Substantia nigra (tissue), 51 donors: ENCODE measurements at places on chromosomes 2 and 18.

DNA sequence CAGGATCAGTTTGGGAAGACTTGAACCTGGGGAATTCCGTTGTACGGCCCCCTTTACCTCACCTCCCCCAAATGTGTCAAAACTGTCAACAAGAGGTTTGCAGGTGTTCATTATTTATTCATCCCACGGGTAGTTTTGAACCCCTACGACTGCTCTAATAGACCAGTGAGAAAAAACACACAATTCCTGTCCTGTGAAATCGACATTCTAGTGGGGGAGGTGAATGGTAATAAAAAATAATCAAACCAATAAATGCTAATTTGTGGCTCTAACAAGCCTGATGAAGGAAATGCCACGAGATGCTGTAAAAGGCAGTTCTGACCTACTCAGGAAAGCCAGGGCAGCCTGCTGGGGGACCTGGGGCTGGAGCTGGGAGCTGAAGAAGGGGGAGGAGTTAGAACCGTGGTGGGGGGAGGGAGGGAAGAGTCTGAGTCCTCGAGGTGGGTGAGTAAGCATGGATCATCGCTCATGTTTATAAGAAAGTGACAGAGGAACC is 463 bp upstream of the DNAJB2 start:
- no peak for DNase-seq

DNA sequence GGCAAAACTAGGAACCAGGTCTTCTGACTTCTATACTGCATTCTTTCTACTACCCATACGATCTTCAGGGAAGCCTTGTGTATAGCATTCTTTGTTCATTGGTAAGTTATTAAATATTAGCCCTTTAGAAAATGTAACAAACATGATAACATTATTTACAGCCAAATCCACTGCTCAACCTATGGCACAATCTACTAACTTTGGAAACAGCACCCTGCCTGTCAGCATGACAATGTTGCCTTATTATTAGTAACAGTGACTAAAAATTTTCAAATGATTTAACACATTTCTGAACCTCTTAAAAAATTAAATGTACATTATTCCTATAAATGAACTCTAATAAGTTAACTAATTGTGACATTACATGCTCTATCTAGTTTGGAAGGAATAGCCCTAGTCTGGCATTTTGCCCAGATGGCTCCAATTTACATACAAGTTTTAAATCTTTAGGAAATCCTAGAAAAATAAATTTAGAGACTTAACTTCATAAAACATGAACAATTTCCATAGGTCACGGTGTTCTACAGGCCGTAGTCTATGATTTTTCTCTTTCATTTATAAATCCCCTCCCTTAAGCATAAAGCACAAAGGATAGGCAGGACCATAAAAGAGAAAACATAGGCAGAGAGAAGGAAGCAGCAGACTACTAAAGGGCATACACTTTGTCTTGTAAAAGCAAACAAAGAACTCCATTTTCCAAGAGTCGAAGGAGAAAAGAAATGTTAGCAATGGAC is 33.7 kb downstream of the YES1 start:
- DNase-seq = no peak

DNA sequence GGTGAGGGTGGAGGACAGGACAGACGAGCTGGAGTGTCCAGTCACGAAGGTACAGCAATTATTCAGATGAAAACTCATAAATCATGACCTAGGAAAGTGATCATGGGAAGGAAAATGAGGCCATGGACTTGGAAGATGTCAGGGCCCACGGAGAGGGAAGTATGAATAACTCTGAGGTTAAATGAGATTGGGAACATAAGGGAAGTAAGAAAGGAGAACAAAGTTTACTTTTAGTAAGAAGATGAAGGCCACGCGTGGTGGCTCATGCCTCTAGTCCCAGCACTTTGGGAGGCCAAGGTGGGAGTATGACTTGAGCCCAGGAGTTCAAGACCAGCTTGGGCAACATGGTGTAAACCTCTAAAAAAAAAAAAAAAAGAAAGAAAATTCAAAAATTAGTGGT is 56.2 kb downstream of the AQP4 start:
- DNase-seq = no peak

DNA sequence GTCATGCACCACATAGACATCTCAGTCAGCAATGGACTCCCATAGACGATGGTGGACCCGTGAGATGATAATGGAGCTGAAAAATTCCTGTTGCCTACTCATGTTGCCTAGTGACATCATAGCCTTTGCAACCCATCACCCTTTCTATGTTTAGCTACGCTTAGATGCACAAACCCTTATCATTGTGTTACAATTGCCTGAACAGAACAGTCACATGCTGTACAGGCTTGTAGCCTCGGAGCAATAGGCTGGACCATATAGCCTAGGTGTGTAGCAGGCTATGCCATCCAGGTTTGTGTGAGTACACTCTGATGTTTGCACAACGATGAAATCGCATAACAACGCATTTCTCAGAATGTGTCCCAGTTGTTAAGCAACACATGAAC is 221.6 kb downstream of the ALPK2 start:
- DNase-seq = no peak

- no peak for DNase-seq
Observed at GRCh38 chr2:223027442-223027841, 24.5 kb upstream of the KCNE4 start.

GRCh38 chr2:204110751-204111516 is 174.4 kb downstream of the ICOS start:
- no peak for DNase-seq

DNA sequence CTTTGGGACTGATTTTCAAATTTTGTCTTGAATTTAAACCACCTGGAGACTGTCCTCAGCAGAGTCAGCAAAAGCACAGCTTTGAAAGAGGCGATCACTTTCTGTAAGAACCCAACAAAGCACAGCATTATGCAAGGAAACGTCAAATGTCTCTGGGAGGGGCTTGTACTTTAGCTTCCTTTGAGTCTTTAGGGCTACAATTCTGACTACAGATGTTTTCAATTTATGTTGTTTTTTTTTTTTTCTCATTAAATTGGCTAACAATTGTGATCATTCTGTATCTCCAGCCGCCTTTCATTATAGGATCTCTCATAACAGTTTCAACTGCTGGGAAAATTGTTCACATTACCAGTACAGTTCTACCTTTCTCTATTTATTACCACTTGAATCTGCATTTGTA is 48.3 kb downstream of the COL3A1 start:
- no peak for DNase-seq

GRCh38 chr2:220393711-220394110 is 766.3 kb downstream of the SLC4A3 start:
- DNase-seq = no peak

GRCh38 chr18:55744206-55744605 is 156.2 kb upstream of the TCF4 start:
- DNase-seq = no peak

DNA sequence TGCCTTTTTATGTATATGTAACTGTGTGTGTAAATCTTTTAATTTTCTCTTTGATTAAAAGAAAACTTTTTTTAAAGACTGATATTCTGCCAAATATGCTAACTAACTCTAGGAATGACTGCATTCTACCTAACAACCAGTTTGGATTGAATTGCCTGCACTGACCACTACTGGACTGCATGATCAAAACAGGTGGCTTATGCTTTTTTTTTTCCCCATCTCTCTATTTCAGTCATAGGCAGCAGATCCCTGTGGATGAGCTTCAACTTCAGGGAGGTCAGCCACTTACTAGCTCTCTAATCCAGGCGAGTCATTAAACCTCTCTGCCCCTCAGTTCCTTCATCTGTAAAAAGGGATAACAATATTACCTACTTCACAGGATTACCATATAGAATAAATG is 138.6 kb upstream of the SERTAD2 start:
- no peak for DNase-seq

GRCh38 chr2:189188115-189188805 is 8.7 kb upstream of the COL5A2 start:
- no peak for DNase-seq

DNA sequence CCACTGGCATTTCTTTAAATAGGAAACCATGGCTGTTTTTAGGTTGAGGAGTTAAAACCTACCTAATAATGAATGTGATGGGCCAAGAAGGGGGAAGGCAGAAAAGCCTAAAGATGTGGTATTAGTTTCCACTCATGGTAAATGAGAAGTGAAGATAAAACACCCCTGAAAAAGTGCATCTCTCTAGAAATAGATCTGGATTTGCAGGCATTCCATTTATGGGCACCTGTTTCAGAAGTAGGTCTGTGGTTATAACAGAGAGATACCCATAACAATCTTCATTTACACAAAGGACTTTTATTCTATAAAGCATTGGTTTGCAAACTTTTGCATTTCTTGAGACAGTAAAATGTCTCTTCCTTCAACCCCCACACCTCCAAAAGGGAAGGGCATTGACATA is 62.1 kb downstream of the PRKCE start:
- no peak for DNase-seq

GRCh38 chr2:178913049-178913441 is 105.8 kb upstream of the TTN start:
- no peak for DNase-seq

- DNase-seq = no peak
Observed at GRCh38 chr2:35251156-35251555, 1104.4 kb upstream of the CRIM1 start.

DNA sequence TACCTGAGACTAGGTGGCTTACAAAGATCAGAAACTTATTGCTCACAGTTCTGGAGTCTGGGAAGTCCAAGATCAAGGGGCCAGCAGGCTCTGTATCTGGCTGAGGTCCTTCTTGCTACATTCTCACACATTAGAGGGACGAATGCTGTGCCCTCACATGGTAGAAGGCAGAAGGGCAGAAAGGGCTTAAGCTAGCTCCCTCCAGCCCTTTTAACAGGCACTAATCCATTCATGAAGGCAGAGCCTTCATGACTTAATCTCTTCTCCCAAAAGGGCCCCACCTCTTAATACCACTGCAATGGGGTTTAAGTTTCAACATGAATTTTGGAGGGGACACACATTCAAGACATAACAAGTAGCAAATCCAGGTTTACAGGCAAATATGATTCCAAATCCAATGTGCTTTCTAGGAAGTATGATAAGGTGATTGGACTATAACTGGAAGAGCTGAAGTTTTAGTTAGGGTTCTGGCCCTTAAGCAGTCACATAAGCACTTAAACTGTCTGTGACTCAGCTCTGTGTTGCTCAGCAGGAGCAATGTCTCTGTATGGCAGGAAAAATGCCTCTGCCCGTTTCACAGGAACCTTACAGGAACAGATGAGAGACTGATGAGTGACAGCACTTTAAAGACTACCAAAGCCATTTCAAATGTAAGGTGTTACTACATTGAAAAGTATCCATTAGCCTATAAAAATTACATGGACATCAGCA is 119.6 kb upstream of the PTPRM start:
- no peak for DNase-seq

DNA sequence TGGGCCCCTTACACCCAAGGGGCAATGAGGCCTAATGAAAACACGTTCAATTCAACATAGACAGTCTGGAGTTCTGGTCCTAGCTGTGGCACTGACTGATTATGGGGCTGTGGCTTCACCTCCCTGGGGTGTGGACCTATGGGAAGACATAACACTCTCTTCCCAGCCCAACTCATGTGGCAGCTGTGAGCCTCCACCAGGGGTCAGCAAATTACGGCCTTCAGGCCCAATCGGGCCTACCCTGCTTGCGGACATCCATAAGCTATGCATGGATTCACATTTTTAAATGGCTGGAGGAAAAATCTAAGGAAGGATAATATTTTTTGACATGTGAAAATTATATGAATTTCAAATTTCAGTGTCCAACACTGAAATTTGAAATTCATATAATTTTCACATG is 101.3 kb downstream of the LOXHD1 start:
- DNase-seq = peak; percentile 34

DNA sequence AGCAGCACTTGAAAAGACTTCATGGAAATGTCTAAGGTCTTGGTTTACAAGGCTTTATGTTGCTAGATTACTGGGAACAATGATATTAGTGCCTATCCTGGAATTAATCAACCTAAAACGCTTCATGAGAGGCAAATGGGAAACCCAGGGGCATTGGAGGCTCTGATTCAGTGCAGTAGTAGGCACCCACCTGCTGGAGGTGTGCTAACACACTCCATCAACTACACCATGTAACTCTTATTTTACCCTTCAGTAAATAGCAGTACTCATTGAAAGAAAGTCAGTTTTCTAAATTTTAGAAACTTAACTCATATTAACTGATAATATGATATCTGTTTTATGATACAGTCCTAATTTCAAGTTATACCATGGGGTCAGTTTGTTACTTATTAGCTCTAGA is 17.4 kb upstream of the HNRNPA3 start:
- DNase-seq = no peak

- no peak for DNase-seq
Observed at GRCh38 chr2:217478831-217479455, 523.9 kb downstream of the TNS1 start.

GRCh38 chr2:197212344-197213262 is 98.0 kb downstream of the ANKRD44 start:
- peak; percentile 17 for DNase-seq

DNA sequence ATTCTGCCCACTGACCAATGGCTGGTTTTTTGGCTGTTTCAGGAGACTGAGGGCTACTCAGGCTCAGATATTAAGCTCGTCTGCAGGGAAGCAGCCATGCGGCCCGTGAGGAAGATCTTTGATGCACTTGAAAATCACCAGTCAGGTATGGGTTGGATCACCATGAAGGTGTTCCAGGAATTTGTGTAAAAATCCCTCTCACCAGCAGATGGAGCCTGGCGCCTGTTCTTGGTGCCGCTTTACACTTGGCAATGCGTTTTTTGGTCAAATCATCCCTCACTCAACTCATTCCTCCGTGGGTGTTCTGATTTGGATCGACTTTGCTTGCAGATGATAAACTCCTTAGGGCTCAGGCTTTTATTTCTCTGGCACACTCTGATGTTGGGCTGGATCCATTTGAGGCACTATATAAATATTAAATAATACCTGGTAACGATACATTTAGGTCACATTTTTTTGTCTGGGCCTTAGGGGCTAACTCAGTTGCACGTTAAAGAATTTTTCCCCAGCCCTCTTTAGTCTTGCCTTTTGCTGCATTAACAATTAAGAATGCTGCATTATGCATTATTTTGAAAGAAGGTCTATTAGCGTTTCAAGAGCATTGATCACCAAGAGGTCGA is 50.0 kb downstream of the HDHD2 start:
- no peak for DNase-seq

DNA sequence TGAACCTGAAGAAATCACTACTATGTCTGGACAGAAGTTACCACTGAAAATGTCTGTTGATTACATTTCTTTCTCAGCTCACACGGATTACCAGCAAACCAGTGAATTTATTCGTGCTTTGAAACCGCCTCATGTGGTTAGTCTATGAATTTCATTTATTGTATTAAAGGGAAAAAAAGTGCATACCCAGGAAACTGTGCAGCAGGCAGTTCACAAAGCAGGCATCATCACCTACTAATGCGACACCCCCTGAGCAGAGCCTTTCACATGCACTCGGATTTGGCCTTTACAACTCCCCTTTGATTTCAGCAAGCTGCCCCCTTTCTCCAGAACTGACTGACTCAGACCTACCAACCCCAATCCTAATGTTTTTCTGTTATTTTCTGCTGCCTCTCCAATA is 20.1 kb downstream of the CPSF3 start:
- no peak for DNase-seq

GRCh38 chr18:58275176-58275575 is 231.2 kb downstream of the NEDD4L start:
- no peak for DNase-seq

- DNase-seq = no peak
Observed at GRCh38 chr2:169302364-169302763, 60.0 kb downstream of the LRP2 start.
